T-cell (primary cell): ENCODE measurements at places on chromosomes 16 and 17.

- no peak for DNase-seq
Observed at GRCh38 chr16:70681382-70682238, 4.2 kb downstream of the MTSS2 start.

DNA sequence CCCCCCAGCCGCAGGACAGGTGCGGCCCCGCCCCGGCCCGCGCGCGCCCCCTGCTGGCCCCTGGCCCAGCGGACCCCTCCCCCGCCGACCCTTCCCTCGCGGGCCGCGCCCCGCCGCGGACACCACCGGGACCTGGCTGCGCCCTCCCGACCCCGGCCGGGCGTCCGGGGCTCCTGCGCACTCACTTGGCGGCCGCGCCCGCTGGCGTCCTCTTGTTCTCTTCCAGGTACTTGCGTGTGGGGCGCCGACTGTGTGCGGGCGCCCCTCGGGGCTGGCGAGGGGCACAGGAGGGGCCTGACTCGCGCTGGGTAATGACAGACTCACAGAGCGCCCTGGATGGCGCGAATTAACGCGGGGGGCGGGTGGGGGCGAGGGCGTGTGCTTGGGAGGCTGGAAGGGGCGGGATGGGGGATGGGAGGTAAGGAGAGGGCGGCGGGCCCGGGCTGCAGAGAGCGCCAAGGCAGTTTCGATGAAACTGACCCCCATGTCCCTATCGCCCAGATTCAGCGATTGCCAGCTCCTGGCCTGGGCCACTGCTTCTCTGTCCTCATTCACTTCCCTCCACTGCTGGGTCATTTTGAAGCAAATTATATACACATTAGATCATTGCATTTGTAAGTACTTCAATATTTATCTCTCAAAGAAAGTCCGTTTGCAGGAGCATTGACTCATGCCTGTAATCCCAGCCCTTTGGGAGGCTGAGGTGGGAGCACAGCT is 445 bp upstream of the DBNDD1 start:
- no peak for DNase-seq

GRCh38 chr16:71916397-71916920 is 21.1 kb downstream of the IST1 start:
- DNase-seq, result no peak

- DNase-seq, result no peak
Observed at GRCh38 chr16:88924834-88925539, 52.0 kb downstream of the CBFA2T3 start.

- no peak for DNase-seq
Observed at GRCh38 chr16:49661465-49662187, 194.3 kb downstream of the ZNF423 start.

GRCh38 chr16:8740775-8741355 is 56.6 kb downstream of the TMEM186 start:
- no peak for DNase-seq

DNA sequence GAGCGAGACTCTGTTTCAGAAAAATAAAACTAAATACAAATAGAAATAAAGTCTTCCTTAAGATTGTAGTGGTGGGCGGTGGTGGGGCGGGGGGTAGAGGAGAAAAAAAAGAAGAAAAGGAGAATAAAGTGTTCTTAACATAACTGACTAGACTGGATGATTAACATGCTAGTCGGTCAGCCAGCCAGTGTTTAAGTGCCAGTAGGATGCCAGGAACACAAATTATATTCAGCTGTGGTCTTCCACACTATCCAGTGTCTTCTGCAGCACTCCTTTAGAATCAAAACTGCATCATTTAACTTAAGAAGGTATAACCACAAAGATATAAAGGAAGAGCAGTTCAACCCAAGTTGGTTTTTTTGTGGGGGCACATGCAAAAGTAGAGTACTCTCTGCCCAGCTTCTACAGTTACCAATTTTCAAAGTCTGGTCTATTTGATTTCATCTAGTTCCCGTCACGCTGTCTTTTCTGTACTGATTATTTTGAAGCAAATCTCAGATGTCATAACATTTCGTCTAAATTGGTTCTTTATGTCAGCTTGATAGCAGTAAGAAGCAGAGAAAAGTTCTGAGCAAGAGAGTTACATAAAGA is 15.8 kb downstream of the HEATR3 start:
- DNase-seq, result no peak

GRCh38 chr16:50573947-50574744 is 25.9 kb downstream of the NKD1 start:
- DNase-seq, result no peak

DNA sequence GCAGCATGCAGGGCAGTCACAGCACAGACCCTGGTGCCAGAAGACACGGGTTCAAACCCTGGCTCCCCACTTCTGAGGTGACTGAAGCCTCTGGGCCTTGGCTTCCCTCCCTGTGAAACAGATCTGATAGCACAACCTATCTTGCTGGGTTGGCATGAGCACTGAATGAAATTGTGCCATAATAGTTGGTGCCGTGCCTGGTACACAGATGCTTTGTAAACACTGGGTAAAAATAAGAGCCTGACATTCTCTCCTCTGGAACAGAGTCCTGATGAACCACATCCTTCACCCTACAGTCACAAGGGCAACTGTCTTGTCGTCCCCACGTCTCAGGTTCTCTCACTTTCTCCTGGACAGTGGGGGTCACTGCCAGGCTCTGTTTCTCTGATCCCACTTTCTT is 35.7 kb downstream of the NOS2 start:
- DNase-seq, result no peak

- DNase-seq, result peak; percentile 25
Observed at GRCh38 chr16:50841081-50841886, 99.4 kb downstream of the CYLD start.

DNA sequence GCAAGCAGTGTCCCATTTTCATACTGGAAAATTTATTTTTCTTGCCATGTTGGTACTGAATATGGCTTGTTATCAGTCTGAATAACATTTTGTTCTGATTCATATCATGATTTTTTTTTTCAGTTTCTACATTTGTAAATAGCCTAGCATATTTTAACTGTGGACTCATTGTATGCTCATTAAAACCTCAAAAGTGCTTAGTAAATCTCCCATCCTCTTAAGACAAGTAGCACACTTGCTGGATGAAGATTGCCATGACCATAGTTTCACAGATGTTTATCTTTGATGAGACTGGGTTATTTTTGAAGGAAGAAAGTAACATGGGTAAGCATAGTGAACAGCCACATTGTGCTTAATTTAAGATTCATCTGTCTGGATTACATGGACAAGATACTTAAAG is 878 bp downstream of the KRT10 start:
- DNase-seq, result no peak

DNA sequence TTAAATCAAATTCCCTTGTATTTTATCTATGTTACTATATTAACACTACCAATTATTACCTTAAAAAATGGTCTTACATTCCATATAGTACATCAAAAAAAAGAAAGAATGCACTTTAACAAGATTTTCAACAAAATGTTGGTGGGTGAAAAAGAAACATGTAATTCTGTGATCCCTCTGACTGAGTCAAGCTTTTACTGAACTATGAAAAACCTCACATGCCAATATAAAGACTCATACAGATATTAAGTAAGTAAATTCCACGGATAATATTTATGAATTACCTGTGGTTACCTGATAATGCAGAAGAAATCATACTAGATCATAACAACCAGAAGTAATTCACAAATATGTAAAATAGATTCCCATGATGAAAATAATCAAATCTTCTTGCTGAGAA is 12.4 kb downstream of the COIL start:
- no peak for DNase-seq

GRCh38 chr17:59435238-59435637 is 103.8 kb downstream of the YPEL2 start:
- DNase-seq, result no peak

GRCh38 chr16:85947230-85948137 is 48.5 kb downstream of the IRF8 start:
- DNase-seq, result peak; percentile 14

DNA sequence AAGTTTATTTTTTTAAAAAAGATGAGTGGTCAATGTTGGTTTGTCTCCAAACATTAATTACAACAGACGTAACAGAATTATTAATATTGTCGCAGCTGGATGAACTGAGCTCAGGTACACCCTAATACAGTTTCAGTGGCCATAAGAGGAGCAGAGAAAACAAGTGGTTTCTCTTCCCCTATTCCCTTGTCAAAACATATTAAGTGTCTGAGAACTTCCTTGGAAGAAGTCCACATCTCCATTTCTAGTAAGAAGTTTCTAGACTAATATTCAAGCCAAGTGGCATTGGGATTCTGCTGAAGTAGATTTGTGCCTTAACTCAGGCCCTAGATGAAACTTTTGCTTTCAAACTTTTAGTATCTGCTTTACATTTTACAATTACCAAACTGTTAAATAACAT is 47.7 kb downstream of the GNA13 start:
- no peak for DNase-seq
